Inflammatory macrophage (primary cell): ENCODE measurements at places on chromosomes 7 and 10.

DNA sequence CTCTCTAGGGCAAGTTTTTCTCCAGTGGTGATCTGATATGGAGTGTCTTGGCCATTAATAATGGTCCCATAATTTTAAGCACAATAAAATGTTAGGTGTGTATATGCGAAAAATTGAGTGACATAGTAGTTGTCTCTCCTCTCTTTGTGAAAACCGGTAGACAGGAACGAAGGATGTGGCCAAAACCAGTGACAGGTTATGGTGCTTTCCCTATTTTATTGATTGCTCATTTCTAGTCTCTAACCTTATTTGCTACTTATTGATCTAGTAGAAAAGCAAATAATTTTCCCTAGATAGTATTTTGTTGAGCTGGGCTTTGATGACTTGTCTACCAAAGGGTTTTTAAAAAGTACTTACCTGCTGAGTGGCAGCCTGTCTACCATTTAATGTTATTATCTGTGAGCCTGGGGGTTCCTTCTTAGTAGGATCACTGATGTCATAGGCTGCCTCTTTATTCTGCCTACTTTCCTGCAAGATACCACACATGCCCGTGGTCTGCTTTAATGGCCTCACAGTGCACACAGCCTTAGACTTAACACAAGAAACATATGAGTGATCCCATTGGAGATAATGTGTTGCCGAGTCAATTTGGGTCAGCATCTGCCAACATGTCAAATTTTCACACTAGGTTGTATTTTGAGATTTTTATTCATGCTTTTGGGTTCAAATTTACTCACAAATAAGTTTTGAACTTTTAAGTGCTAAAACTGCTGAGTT lies 100.0 kb downstream of the AUTS2 start:
- DNase-seq = no peak

DNA sequence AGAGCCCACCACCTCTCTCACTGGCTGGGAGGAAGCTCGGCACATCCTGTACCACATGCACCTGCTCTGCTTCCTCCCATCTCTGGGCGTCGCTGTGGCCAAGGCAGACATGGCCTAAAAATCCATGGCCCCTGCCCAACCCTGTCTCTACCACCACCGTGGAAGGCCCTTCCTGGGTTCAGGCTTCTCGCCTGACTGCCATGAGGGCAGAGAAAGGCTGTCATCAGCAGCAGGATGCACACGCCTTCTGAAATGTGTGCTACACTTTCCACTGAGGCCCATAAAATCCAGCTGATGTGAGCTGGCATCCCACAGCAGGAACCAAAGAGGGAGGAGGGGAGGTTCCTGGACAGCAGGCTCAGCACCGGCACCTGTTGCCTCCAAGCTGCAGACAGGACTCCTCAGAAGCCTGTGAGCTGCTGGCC lies 93.4 kb downstream of the PTPRN2 start:
- DNase-seq = no peak

GRCh38 chr10:120948889-120949608 lies 97.9 kb downstream of the WDR11 start:
- DNase-seq = peak; percentile 66

- DNase-seq = no peak
Measured at GRCh38 chr10:24958721-24959381, 6.4 kb upstream of the PRTFDC1 start.

- no peak for DNase-seq
Measured at GRCh38 chr7:132575419-132575981, 770 bp downstream of the PLXNA4 start.

DNA sequence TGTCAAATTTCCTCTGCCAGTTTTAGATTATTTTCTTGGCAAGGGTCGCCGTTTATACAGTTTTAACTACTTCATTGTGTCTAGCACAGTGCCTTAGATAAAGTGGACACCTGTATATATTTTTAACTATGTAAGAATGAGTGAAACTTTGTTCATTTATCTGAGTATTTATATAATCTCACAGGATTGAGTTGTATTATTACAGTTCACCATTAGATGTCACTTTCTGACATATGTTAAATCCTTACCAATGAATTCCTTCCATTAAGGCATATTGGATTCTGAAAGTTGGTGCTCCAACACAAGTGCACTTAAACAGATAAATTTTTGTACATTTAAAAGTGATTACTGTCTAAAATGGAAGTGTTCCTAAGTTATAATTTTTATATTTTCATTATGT lies 43.0 kb downstream of the ZMYND11 start:
- peak; percentile 34 for DNase-seq

DNA sequence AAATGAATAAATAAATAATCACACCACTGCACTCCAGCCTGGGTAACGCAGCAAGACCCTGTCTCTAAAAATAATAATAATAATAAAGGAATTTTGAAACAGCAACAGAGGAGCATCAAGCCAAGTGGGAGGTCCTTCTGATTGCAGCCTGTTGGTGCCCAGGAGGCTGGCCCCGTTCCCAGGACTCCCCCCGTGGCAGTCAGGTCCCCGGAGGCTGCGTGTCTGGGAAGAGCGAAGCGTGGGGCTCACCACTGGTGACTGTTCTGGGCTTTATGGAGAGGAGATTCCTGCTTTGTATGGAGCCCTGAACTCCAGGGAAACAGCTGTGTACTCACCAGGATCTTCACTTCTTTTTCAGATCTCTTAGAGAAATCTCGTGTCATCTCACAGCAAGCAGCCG lies 19.3 kb upstream of the MYH16 start:
- no peak for DNase-seq

DNA sequence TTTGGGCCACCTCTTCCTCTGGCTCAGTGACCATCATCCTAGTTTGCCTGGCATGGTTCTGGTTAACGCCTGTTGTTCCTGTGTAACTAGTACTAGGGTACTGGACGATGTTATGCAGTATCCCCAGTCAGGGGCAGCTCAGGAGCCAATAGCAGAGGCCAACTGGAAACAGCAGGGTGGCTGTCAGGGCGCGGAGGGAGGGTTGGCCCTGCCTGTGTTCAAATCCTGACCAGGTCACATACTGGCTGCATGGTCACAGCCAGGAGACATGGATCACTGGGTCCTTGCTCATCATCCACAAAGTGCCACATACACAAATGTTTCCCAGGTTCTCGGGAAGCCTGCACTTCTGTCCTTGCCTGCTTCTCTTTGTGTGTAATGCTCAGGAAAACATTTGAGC lies 12.3 kb upstream of the RBP3 start:
- no peak for DNase-seq

GRCh38 chr10:58063861-58064480 lies 203.7 kb downstream of the IPMK start:
- DNase-seq = no peak

- DNase-seq = no peak
Measured at GRCh38 chr7:87570178-87570577, 30.5 kb downstream of the ABCB1 start.

- DNase-seq = no peak
Measured at GRCh38 chr7:66265566-66265965, 60.4 kb downstream of the TPST1 start.

- no peak for DNase-seq
Measured at GRCh38 chr7:80186721-80187120, 52.1 kb downstream of the GNAI1 start.

DNA sequence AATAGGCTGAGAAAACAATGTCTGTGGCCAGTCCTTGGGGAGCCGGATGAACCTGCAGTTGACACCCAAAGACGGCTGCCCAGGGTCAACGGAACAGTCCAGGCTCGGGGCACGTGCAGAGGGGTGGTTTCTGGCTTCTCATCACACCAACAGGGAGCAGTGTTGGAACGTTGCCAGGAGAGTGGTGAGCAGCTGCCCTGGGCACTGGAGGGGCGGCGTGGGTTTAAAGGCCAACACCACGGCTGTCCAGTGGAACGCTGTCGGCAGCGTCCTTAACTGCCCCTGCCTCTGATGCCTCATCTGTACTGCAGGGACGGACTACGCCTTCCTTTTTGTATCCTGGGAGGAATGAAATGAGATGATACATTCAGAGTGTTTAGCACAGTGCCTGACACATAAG lies 19.8 kb downstream of the JCAD start:
- no peak for DNase-seq

GRCh38 chr7:131424219-131424822 lies 96.6 kb downstream of the MKLN1 start:
- DNase-seq = peak; percentile 17

DNA sequence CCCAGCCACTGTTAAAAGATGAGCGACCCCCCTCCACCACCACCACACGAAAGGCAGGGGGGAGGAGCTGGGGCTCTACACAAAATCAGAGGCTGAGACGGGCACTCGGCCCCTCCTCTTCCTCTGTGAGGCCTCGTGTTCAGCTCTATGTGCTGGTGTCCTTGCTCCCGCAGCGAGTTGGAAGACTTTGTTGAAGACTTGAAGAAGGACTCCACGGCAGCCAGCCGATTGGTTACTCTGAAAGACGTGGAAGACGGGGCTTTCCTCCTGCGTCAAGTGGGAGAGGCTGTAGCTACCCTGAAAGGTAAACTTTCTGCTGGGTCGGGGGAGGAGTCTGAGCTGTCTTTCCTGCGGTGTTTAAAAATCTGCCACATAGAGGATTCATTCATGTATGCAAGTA lies 203.7 kb downstream of the ARHGAP21 start:
- DNase-seq = no peak

DNA sequence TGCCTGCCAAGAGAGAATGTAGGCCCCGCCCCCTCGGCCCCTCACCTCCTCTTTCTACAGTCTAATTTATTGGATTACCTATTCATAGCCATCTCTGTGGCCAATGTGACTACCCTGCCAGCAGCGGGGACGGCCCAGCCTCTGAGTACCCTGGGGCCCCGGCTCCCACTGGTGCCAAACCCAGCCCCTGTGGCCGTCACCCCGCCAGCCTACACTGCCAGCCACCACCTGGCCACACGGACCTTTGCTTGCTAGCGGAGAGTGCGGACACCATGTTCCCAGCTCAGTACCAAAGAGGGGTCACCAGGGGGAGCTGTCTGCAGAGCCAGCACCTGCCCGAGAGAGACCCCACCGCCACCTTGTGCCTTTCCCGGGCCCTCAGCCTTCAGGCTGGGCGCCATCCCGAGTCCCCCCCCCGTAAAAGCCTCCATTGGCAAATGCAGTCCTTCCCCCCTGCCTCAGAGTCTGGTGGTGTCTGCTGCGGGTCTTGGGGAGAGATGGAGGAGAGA lies 511.1 kb downstream of the ZNF37A start:
- no peak for DNase-seq

DNA sequence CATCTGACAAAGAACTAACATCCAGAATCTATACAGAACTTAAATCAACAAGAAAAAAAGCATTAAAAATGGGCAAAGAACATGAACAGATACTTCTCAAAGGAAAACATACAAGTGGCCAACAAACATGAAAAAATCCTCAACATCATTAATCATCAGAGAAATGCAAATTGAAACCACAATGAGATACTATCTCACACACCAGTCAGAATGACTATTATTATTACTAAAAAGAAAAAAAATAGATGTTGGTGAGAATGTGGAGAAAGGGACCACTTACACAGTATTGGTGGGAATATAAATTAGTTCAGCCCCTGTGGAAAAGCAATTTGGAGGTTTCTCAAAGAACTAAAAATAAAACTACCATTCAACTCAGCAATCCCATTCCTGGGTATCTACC lies 89.1 kb upstream of the ADO start:
- no peak for DNase-seq

DNA sequence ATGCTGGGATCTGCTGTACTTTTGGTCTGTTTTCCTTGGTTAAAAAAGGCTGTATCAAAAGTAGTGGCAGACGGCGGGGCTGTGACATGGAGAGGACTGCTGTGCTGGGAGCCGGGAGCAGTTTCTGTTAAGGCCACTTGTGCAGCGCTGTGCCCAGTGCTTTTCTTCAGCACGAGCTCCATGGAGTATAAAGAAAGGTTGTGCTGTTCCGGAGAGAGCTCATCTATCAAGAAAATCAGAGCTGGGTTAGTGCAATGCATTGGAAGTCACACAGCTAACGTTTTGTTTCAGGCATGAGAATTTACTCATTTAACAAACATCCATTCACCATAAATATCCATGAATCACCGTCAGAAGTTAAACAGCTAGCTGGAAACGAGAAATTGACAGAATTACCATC lies 62.0 kb downstream of the KIAA1549 start:
- no peak for DNase-seq

- no peak for DNase-seq
Measured at GRCh38 chr10:131003455-131003854, 308.1 kb downstream of the TCERG1L start.
